ENCODE measurements at places on chromosomes 4 and X. TPM values are rescaled to one million over a fixed set of nuclear protein-coding genes. Genes with fewer than 3 reads are reported as not detected.

HMGN5 gene
- 7.7 TPM for total RNA-seq

GPR173 gene
- 1.8 TPM for total RNA-seq

DNA sequence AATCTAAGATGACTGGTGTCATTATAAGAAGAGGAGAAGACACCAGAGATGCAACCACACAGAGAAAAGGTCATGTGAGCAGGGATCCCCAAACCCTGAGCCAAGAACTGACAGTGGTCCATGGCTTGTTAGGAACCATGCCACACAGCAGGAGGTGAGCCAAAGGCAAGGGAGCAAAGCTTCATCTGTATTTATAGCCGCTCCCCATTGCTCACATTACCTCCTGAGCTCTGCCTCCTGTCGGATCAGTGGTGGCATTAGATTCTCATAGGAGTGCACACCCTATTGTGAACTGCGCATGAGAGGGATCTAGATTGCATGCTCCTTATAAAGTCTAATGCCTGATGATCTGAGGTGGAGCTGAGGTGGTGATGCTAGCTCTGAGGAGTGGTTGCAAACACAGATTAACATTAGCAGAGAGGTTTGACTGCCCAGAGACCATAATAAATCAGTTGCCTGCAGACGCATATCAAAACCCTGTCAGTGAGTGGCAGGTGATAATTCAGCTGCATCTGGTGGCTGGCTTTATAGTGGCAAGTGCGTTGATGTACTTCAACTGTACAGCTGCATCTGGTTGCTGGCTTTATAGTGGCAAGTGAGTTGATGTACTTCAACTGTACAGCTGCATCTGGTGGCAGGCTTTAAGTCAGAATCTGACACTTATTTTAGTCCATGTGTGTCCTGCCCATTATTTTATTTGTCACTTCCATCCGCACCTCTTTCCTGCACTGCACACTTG is 19.8 kb upstream of the CXCL2 start:
- no peak overlapping the region for H3K27ac ChIP-seq
- no peaks in the 10 kb centered on the region for H3K36me3 ChIP-seq
- no peak for DNase-seq
- no peaks in the 10 kb centered on the region for H3K27me3 ChIP-seq
- H3K4me1 ChIP-seq: peaks cover 15% of the 10 kb centered on the region
- H3K4me3 ChIP-seq: no peak overlapping the region

GRCh38 chr4:99998062-99998867 is 48.2 kb upstream of the H2AZ1 start:
- no peaks in the 10 kb centered on the region for H3K36me3 ChIP-seq
- no peaks in the 10 kb centered on the region for H3K27me3 ChIP-seq
- H3K4me3 ChIP-seq: no peak overlapping the region
- no peak overlapping the region for H3K27ac ChIP-seq

SYNPO2 gene
- 1,328 TPM for total RNA-seq

SRPX2 gene
- total RNA-seq: 18.7 TPM
